ENCODE measurements at places on chromosomes 5 and 9.

DNA sequence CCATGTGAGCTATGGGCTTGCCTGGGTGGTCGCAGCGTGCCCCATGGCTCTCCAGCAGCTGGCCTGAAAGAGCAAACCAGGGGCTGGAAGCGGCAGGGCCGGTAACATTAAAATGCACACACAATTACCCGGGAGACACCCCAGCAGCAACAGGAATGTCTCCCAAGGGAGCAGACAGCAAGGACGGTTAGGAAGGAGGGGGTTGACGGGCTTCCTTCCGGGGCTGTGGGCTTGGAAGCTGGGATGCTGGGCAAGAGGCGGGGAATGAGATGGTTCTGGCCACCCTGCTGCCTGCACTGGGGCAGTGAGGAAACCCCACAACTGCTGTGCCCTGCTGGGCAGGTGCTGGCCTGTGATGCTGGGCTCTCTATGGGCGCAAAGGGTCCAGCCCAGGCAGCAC is 71.8 kb upstream of the ADAMTS2 start:
- no peak for DNase-seq

DNA sequence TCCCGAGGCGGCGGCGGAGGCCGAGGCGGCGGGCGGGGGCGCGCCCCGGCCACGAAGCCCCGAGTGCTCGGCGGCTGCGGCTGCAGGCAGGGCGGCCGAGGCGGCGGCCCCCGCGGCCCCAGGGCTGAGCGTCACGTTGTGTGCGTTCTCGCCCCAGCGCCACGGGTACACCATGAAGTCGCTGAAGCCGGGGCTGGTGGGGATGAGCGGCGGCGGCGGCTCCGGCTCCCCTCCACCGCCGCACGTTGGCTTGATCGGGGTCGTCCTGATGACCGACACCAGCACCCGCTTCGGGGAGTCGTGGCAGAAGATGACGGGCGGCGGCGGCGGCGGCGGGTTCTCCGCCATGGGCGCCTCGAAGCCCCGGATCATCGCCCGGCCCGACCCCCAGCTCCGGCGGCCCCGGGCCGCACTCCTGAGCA is 498 bp downstream of the ZNF367 start:
- no peak for DNase-seq

DNA sequence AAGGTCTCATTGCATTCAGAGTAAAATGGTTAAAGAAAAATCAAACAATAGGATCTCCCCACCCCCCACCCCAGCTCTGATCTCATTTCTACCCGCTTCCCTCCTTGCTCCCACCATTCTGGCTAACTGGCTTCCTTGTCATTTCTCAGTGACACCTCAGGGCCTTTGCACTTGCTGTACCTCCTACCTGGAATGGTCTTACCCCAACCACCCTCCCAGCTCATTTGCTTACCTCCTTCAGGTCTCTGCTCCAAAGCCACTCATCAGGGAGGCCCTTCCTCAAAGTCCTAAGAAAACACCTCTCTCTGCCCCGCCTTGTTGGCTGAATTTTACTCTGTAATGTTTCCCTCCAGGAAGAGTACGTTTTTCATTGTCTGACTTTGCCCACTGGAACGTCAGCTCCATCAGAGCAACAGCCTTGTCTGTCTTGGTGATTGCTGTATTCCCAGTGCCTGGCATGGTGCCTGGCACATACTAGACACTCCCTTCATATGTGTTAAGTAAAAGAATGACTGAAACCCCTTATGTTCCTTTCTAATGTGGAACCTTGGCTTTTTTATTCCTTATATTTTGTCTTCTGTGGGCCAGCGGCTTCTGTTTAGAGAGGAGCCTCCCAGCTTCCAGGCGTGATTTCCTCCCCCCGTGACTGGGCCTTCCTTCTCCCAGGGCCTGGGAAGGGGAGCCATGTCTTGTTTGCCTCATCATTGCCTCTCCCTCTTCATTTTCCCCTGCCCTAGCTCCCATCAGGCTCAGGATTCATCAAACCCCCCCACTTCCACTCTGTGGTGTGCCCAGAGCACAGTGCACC is 26.9 kb downstream of the NEURL1B start:
- DNase-seq = no peak

- no peak for DNase-seq
These were observed 969.2 kb upstream of the COX7C start for GRCh38 chr5:85648495-85648894.

GRCh38 chr5:81165493-81166119 is 67.5 kb upstream of the CKMT2 start:
- DNase-seq = peak; percentile 81

DNA sequence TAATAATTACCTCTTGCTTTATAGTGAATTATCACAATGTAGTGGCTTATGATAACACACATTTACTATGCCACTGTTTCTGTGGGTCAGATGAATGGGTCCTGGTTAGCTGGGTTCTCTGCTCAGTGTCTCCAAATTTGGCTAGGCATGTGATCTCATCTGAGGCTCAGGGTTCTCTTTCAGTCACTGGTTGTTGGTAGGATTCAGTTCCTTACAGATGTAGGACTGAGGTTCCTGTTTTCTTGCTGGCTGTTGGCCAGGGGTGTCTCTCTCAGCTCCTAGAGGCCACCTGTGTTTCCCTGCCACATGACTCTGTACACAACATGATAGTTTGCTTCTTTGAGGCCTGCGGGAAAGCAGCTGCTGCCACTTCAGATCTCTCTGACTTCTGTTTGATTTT is 7.1 kb downstream of the NFX1 start:
- DNase-seq = peak; percentile 33

GRCh38 chr5:126456217-126456820 is 33.1 kb downstream of the GRAMD2B start:
- DNase-seq = no peak

GRCh38 chr9:132239999-132240840 is 78.4 kb downstream of the NTNG2 start:
- DNase-seq = peak; percentile 31

DNA sequence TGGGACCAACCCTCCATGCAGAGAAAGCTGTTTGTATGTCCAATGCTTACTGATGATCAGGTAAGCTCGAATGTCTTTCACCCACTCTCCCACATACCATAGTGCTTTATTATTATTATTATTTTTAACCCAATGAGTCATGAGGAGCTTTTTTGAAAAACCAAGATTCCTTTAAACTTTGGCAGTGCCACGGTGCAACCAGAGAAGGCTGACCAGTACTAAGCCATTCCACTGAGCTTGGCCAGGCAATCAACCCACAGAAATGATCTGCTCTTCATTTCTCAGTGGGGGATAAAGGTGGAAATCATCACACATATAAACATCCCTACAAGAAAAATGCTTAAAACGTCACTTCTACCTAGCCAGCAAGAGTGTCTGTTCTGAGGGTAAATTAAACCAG is 35.5 kb downstream of the JAKMIP2 start:
- DNase-seq = no peak

- DNase-seq = no peak
These were observed 51.3 kb downstream of the ARHGEF37 start for GRCh38 chr5:149632311-149633251.

DNA sequence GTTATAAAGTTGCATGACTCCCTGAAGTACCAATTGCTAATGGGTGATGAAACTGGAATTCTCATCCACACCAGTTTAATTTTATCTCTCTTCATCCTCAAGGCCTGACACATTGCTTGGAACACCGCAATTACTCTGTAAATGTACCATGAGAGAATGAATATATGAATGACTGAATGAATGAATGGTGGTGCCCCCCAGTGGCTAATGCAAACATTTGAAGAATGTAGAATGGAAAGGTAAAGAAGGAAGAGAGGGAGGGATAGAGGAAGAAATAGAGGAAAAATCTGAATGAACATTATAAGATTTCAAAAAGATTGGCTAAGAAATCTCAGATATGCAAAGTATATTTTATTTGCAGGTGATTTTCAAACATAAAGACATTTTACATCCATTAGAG is 13.1 kb downstream of the PAPPA start:
- DNase-seq = no peak

DNA sequence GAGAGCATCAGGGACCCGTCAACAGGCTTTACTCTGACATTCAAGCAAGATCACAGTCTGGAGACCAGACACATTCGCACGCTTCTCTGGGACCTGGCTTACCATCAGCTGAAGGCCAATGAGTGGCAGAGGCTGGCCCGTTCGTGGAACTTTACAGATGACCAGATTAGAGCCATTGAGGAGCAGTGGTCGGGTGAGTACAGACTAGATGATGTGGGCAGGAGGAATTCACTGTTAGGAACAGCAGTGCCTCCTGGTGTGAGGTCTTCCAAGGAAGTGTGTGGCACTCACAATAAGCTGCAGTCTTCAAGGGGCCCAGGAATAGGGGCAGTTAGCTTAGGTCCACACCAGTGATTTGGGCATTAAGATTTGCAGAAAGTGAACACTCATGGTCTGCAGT is 50.4 kb downstream of the POC5 start:
- DNase-seq = no peak

DNA sequence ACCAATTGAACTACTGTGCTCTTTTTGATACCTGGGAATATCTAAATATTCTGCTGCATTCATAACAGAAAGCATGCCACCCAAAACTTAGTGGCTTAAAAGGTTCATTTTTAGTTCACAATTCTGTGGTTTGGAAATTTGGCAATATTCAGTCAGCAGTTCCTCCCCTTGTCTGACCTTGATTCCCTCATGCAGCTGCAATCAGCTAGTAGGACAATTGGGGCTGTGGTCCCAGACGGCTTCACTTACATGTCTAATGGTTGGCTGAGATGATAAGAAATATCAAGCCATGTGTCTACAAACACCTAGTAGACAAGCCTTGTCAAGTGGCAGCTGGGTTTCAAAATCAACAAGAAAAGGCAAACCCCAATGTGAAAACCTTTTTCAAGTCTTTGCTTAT is 51.3 kb downstream of the ANXA1 start:
- DNase-seq = no peak

- DNase-seq = no peak
These were observed 186.9 kb downstream of the GADD45G start for GRCh38 chr9:89791754-89792153.

GRCh38 chr5:169590602-169591001 is 7.0 kb downstream of the SPDL1 start:
- no peak for DNase-seq

- no peak for DNase-seq
These were observed 413.5 kb upstream of the SMC2 start for GRCh38 chr9:103680581-103680980.

DNA sequence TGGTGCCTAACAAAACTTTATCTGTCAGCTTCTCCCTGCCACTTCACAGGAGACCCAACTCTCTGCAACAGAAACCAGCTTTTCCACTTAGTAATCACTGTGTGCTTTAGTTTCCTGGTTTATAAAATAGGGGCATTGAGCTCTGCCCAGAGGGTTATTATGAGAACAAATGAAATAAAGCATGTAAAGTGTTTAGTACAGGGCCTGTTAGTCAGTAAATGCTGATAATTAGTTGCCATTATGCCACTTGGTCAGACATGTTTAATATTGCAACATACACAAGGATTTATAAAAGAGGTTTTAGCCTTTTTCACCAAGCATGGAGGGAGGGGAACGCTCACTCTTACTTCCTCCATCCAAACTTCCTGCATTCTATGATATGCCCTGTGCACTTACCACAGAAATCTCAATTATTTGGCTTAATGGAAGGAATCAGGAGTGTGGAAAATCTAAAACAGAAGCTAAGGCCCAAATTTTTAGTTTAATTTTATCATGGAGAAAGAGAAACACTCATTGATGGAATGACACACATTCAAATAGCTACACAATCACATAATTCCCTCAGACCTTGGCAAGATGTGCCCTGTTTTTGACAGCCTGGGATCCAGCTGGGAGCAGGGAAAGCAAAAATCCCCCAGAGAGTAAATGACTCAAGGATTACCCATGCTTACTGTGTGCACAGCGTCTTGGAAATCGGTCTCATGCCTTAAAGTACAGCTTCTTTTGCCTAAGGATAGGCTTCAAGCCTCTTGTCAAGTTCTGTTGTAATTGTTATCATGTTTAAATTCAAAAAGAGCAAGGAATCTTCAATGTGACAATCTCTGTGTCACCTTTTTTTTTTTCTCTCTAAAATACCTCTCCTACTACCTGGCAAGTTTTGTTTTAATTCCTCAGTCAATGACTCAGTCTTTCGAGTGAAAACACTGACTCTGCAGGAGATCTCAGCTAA is 34.0 kb downstream of the ZNF474 start:
- DNase-seq = no peak

- DNase-seq = no peak
These were observed 20.3 kb upstream of the ENC1 start for GRCh38 chr5:74660873-74661272.

- DNase-seq = no peak
These were observed 949.7 kb upstream of the NUDT12 start for GRCh38 chr5:104512063-104512825.

DNA sequence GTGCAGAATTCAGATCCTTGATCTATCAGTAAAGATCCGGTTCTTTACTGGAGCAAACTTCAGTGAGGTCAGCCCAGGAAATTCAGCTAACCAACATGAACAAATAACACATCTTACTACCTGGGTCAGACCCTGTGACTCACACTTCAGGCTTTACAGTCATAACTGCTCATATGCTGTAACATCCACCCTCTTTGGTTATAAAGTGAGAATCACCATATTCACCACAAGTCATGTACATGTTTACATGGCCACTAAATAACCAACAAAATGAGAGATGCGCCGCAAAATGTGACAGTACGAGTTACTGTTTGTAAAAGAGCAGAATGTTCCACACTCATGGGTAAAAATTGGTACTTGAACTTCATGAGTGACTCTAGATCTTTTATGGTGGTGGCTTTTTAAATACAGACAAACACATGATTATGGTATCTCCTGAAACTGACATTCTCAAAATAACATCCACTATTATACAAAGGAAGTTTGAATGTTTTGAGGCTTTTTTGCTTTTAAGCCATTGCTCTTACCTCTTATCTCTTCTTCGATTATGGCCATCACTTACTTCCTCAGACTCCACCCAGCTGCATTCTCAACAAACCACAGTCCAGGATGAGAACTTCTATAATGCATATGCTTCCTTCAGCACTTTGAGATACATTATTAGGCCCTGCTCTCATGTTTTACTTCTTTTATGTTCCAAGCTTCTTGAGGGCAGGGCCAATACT is 516.6 kb downstream of the RAB3C start:
- DNase-seq = peak; percentile 60

- DNase-seq = no peak
These were observed 100.4 kb upstream of the ZNF618 start for GRCh38 chr9:113775749-113776148.

DNA sequence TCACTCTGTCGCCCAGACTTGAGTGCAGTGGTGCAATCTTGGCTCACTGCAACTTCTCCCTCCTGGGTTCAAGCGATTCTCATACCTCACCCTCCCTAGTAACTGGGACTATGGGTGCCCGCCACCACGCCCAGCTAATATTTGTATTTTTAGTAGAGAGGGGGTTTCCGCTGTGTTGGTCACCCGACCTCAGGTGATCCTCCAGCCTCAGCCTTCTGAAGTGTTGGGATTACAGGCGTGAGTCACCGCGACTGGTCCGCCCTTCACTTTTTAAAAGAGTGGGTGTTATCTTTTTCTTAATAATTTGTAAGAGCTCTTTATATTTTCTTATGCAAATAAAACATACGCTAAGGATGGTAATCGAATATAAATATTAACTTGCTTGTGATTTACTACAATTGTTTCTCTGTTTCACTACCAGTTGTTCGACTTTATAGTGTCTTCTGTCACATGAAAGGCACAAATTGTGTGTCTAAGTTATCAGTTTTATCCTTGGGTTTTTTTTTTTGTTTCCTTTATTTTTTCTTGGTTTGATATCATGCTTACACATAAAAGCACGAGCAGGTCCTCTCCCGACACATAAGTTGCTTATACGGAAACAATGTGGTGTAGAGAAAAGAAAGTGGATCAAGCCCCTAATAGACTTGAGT is 1.9 kb upstream of the GPBP1 start:
- no peak for DNase-seq

GRCh38 chr5:96036301-96036700 is 74.7 kb upstream of the ELL2 start:
- DNase-seq = no peak

- no peak for DNase-seq
These were observed 220.3 kb upstream of the TAS2R1 start for GRCh38 chr5:9850456-9850855.

Data from activated naive CD4-positive, alpha-beta T cell treated with anti-CD3 and anti-CD28 coated beads, Interleukin-2, amount 10 ng/mL, durations not matched to agents 7 days and 5 days (primary cell).